ENCODE measurements at places on chromosomes 5 and 9.
A peak's percentile ranks its signal among the peaks of the same experiment; 100 is the strongest.

DNA sequence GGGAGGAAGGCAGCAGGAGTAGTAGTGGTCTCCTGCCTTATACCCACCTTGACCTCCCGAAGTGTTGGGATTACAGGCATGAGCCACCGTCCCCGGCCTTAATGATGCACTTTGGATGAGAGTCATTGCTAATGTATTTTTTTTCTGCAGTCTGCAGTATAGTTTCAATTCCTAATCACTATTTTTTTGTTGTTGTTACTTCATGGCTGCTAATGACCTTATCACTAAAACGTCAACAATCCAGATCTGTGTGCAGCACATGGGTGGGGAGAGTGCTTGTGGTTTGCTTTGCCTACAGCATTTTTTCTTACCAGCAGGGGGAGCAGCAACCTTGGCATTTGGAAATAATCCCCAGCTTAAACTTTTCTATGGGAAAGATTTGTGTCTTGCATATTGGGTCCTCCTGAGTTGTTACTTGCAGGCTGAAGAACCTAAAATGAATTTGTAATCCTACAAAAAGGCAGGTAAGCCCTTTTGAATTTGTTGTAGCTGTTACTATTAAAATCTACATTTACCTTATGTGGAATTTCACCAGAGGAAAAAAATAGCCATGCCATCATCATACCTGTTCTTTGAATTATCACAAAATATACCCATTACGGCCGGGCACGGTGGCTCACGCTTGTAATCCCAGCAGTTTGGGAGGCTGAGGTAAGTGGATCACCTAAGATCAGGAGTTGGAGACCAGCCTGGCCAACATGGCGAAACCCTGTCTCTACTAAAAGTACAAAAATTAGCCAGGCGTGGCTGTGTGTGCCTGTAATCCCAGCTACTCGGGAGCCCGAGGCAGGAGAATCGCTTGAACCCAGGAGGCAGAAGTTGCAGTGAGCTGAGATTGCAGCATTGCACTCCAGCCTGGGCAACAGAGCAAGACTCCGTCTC, 6.3 kb upstream of the MED7 start:
- DNase-seq = peak; percentile 87

DNA sequence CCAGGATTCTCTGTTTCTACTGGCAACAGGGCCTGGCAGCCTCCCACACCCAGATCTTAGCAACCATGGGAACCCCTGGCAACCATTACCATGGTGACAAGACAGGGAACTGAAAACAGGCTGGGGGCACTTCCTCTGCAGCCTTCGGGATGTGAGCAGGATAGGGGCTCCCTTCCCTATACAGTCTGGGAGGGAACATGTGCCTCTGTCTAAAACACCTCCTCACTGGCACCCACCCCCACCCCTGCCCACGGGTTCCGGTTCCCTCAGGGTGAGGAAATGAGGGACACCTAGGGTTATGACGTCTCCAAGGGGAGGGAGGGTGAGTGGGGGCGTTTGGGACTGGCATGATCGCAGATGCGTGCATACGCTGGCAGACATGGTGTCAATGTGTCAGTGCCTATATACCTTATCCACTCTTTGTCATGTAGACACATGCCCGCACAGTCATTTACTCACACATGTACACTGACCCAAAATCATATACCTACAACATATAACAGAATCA, 3.0 kb upstream of the DNAJB5 start:
- DNase-seq = peak; percentile 79

- no peak for DNase-seq
Observed at GRCh38 chr5:75281716-75282465, 45.2 kb upstream of the ANKRD31 start.

DNA sequence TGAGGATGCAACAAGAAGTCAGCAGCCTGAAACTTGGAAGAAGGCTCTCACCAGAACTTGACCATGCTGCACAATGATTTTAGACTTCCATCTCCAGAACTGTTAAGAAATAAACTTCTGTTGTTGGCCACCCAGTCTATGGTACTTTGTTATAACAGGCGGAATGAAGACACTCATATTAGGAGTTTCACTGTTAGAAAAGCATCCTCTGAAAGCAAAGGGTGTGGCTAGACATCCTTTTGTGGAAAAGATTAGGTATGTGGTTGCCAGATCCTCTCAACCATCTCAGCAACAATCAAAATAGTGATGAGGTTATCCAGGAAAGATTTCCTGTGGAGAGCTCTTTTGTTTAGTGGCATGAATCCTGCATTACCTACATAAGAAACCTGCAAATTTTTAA, 20.7 kb downstream of the ITGA2 start:
- DNase-seq = no peak

GRCh38 chr9:92707530-92707929, 37.6 kb upstream of the IPPK start:
- no peak for DNase-seq

GRCh38 chr5:31083364-31083763, 110.1 kb upstream of the CDH6 start:
- DNase-seq = no peak

GRCh38 chr5:117793963-117794362, 1194.4 kb downstream of the DTWD2 start:
- no peak for DNase-seq

DNA sequence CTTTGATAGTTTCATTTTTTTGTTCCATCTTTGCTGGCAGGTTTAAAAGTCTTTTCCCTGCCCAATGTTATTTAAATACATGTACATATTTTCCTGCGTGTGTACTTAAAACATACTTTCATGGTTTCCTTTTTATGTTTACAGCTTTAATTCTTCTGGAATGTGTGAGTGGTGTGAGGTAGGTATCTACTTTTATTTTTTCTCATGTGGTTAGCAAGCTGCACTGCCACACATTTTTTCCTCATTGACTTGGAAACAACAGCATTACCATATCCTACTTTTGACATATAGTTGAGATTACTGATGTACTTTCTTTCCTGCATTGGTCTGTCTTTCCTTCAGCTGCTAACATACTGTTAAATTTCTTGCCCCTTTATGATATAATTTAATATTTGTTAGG, 51.4 kb upstream of the COL15A1 start:
- no peak for DNase-seq

DNA sequence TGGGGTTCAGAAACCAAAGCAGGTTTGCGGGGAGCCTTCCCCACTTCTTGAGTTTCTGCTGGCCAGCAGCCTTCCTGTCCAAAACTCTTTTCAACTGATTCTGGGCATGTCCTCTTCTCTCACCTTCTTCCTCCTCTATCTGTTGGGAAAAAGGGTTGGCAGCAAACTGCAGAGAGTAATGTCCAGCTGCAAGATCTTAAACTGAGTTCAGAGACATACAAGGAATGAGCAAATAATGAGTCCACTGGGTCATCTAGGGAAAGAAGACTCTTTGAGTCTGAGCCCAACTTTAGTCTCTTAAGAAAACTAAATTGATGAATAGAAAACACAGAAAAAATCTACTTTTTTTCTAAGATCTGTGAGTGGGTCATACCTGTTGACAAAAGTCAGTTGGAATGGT, 16.5 kb downstream of the ANKDD1B start:
- no peak for DNase-seq

DNA sequence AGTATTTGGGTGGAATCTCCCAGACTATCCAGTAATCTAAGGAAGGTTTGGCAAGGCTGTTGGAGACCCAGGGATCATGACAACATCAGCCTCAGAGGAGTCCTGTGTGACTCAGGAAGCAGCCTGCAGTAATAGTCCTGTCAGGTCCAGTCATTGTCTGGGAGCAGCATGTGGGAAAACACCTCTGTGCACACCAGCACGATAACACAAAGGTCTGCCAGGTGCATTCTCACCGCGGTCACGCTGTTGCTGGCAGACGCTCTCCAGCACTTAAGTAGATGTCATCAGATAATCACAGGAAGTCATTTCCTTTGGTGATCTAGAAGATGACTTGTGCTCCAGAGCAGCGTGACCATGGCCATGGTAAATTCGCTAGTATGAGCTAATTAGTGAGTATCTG, 99.2 kb upstream of the IQGAP2 start:
- DNase-seq = peak; percentile 73

DNA sequence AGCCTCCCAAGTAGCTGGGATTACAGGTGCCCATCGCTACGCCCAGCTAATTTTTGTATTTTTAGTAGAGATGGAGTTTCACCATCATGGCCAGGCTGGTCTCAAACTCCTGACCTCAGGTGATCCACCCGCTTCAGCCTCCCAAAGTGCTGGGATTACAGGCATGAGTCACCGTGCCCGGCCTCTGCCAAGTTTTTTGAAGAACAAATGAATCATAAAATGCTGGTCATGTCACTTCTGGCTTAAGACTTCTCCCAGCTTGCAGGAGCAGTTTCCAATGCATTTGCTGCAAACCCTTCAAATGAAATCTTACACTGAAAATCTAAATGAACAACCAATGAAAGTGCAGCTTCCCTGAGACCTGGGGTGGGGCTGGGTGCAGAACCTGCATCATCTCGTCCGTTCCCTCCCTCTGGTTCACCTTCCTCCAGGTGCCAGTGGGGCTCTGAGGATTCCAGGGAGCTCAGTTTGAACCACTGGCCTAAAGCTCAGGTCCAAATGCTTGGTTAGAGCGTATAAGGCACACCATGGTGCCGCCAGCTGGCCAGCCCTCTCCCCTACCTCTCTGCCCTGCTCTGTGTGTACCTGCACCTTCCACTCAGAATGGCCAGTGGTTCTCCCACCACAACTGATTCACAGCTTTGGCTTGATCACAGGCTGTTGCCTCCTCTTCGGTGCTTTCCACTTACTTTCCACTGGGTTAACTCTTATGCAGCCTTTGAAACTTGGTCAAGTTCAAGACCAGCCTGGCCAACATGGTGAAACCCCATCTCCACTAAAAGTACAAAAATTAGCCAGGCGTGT, 39.8 kb upstream of the FUBP3 start:
- no peak for DNase-seq

DNA sequence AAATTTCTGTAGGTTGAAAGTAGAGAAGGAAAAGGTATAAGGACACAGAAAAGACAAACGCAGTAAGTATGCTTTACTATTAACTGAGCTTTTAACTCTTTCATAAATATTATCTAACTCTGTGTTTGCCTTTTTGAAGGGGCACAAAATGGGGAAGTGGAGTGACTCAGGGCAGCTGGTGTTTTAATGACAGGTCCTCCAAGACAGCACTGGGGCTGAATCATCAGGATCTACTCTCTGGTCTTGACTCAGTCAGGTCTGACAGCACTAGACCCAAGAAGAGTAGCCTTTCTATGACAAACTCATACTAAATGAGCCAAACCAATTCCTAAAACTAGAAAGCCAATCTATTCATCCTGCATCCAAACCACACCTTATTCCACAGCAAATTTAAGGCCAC, 102.2 kb downstream of the APTX start:
- DNase-seq = no peak

- DNase-seq = peak; percentile 12
Observed at GRCh38 chr9:85212887-85213286, 528.9 kb downstream of the AGTPBP1 start.

- DNase-seq = no peak
Observed at GRCh38 chr9:1978941-1979340, 36.2 kb upstream of the SMARCA2 start.

DNA sequence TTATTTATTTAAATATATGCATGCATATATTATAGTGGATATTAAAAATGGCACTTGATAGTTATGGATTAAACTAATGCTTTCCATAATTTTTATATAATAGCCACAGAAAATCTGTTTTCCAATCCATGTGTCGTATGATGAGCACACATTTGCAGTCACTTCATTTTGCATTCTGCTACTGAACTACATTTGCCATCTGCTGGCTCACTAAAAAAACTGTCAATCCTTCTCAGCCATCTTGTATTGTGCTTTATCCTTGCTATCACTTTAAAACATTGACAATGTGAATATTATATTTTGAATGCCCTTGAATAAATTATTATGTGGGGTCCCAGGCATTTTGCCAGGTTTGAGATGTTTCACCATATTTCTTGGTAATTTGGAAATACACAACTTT, 586.6 kb downstream of the DNAH5 start:
- no peak for DNase-seq

GRCh38 chr5:392431-392988, 50.5 kb upstream of the EXOC3 start:
- peak; percentile 94 for DNase-seq

DNA sequence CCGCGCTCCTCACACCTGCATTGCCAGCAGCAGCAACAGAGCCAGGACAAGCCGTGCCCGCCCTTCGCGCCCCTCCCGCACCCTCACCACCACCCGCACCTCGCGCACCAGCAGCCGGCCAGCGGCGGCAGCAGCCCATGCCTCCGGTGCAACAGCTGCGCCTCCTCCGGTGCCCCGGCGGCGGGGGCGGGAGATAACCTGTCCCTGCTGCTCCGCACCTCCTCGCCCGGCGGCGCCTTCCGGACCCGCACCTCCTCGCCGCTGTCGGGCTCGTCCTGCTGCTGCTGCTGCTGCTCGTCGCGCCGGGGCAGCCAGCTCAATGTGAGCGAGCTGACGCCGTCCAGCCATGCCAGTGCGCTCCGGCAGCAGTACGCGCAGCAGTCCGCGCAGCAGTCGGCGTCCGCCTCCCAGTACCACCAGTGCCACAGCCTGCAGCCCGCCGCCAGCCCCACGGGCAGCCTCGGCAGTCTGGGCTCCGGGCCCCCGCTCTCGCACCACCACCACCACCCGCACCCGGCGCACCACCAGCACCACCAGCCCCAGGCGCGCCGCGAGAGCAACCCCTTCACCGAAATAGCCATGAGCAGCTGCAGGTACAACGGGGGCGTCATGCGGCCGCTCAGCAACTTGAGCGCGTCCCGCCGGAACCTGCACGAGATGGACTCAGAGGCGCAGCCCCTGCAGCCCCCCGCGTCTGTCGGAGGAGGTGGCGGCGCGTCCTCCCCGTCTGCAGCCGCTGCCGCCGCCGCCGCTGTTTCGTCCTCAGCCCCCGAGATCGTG, 517 bp downstream of the KCNN2 start:
- peak; percentile 9 for DNase-seq

DNA sequence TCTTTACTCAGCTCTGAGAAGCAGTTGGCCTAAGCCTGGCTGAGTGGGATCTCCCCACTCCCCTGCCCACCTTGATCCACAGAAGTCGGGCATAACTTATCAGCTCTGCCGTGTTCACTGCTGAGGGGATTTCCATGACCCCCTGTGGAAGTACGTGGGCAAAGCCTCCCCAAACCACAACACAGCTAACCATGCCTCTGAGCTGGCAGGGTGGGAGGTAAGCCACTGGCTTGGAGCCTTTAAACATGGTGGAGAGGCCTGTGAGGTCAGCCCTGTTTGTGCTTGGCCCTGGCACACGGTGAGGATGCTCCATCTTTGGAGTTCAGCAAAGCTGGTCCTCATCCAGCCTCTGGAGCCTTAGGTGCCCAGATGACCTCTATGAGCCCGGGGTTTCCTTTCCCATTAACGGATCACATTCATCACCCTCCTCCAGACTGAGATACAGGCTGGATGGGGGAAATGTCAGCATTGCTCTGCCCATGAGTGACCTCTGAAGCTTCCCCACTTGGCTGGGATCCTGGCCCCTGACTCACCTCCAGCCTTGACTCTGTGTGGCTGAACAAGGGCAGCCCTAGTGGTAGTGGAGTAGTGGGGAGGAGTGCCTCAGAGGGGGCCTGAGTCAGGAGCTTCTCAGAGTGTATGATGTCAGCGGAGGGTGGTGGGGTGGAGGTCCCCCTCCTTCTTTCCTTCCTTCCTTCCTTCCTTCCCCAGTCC, 6.2 kb downstream of the PDLIM4 start:
- DNase-seq = peak; percentile 29

- no peak for DNase-seq
Observed at GRCh38 chr9:116320290-116320689, 166.7 kb downstream of the PAPPA start.

Measured in activated CD4-positive, alpha-beta memory T cell treated with anti-CD3 and anti-CD28 coated beads for 36 hours (primary cell).